ENCODE measurements at places on chromosomes 4 and X.
A peak's percentile ranks its signal among the peaks of the same experiment; 100 is the strongest.

- DNase-seq = no peak
Measured at GRCh38 chr4:111234939-111235338, 612.1 kb upstream of the PITX2 start.

- peak; percentile 72 for DNase-seq
Measured at GRCh38 chr4:74675673-74676279, 118.5 kb downstream of the BTC start.

GRCh38 chr4:101835121-101835904 is 44.8 kb downstream of the BANK1 start:
- no peak for DNase-seq

DNA sequence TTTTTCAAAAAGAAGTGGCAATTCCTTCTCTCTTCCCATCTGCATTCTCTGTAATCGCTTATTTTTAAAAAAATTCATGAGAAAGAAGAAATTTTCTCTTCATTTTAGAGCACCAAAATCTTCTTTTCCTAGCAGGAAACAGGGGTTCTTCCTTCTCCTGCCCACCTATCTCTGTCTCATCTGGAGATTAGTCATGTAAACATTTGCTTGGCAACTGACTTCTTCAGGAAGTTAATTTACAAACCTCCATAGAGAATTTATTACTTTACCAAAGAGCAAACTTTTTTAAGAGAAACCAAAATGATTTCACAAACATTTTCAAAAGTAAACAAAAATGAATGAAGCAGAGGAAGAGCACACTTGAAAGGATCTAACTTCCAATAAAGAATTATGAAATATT is 13.5 kb downstream of the TTC29 start:
- DNase-seq = no peak

DNA sequence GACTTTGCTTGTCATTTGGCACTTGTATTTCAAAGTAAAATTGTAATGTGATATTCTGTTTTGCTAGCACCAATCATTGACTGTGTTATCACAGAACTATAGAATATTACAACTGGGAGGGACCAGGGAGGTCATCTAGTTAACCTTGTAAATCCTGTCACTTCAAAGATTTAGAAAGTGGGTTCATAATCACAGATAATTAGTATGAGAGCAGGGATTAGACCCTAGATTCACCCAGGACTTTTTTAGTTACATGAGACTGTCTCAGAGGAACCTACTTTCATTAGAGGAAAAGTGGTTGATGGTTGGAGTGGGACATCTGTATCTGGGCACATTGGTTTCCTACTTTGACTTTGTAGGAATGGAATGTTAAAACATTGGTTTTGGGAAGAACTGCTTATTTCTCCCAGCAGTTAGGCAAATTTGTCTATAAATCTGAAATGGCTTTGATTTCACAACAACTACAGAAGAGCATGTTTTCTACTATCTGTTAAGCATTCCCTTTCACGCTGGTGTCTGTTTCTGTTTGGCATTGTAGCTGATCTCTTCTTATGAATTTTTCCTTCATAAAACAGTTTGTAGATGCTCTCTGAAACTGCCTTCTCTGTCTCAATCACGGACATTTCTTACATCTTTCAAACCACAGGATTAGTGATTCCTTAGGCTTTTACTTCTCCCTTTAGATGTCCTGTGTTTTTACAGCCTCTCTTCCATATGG is 144.1 kb downstream of the DIPK2B start:
- no peak for DNase-seq

- no peak for DNase-seq
Measured at GRCh38 chr4:32374206-32374605, 1654.0 kb downstream of the PCDH7 start.

- DNase-seq = no peak
Measured at GRCh38 chr4:76374798-76375197, 46.1 kb downstream of the CCDC158 start.
